ENCODE measurements at places on chromosomes 3 and 15.

- DNase-seq: no peak
Observed at GRCh38 chr3:52147804-52148203, 6.4 kb downstream of the POC1A start.

- no peak for DNase-seq
Observed at GRCh38 chr3:51961602-51962569, 5.4 kb downstream of the PCBP4 start.

DNA sequence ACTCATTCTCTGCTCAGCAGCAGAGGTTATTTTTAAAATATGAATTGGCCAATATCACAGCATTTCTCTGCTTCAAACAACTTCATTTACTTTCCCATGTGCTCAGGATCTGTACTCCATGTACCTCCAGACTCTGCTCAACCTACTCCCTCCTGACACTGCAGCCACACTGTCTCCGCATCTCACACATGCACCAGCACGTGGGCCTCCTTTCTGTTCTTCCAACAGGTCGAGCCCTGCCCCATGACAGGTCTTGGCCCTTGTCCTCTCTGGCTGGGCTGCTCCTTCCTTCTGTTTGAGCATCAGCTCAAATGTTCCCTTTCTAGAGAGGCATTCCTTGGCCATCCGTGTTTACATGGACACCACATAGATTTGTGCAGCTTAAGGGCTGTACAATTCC is 195.7 kb downstream of the EBLN2 start:
- DNase-seq: no peak

- DNase-seq: no peak
Observed at GRCh38 chr15:49901996-49902684, 216.9 kb downstream of the ATP8B4 start.

DNA sequence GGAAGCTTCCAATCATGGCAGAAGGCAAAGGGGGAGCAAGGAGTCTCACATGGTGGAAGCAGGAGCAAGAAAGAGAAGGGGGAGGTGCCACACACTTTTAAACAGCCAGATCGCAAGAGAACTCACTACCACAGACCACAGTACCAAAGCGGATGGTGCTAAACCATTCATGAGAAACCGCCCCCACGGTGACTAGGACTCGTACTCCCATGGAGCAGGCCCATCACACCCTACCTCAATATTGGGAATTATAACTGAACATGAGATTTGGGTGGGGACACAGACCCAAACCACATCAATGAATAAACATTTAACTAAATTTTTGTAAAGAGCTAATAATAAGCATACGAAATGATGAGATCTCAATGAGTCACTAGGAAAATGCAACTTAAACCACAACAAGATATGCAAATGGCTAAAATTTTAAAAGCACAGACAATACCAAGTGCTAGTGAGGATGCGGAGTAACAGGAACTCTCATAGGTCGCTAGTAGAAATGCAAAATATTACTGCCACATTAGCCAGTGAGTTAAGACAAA is 10.0 kb downstream of the MRPS25 start:
- peak; percentile 5 for DNase-seq

DNA sequence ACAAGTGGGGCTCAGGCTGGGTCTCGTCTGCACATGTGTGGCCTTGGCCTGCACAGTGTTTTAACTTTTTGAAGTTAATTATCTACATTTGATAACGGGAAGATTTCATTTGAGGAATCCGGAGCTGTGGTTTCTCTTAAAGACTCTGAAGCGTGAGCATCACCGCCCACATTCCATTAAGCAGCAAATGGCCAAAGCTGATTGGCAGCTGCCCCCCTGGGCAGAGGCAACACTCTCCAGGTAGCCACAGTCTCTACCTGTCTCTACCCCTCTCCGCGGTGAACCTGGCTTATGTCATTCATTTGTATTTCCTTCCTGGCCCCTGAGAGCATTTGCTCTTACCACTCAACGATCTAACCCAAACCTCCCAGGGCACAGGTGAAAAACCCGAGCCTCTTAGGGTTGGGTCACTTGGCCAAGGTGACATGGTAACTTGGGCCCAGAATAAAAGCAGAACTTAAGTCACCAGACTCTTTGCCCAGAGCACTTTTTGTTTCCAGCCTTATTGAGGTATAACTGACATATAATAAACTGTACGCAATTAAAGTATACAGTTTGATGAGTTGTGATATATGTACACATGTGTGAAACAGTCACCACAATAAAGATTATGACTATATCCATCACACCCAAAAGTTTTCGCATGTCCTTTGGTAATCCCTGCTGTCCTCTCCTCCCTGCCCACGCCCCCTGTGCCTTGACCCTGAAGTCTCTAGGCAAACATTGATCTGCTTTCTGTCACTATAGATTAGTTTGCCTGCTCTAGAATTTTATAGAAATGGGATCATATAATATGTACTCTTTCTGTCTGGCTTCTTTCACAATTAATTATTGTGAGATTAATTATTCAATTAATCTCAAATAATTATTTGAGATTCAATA is 245.7 kb upstream of the HES1 start:
- DNase-seq: no peak
